Activated B cell treated with CpG ODN at 0.5 μM for 24 hours (primary cell): ENCODE measurements at places on chromosomes 4 and X. TPM values are rescaled to one million over a fixed set of nuclear protein-coding genes. Genes with fewer than 3 reads are reported as not detected.

Gene TLR1
- 39.6 and 43.0 TPM in 2 replicates for total RNA-seq

Gene EGF
- not detected in 2 replicates for total RNA-seq

- no peak for DNase-seq
- H3K27me3 ChIP-seq = no peaks in the 10 kb centered on the region
- H3K36me3 ChIP-seq = no peaks in the 10 kb centered on the region
- peaks cover 2% of the 10 kb centered on the region for H3K4me1 ChIP-seq
- H3K27ac ChIP-seq = no peak overlapping the region
These were observed 39.4 kb downstream of the GEMIN8 start for GRCh38 chrX:13990126-13990800.

- H3K4me3 ChIP-seq = no peak overlapping the region
- peak overlapping the region; percentile 19 for H3K27ac ChIP-seq
- no peaks in the 10 kb centered on the region for H3K27me3 ChIP-seq
These were observed 3.2 kb upstream of the KLF8 start for GRCh38 chrX:56228914-56229313.

- H3K27me3 ChIP-seq = no peaks in the 10 kb centered on the region
- H3K4me1 ChIP-seq = peaks cover 12% of the 10 kb centered on the region
- no peak overlapping the region for H3K4me3 ChIP-seq
- DNase-seq = no peak
- peaks cover 24% of the 10 kb centered on the region for H3K36me3 ChIP-seq
- no peak overlapping the region for H3K27ac ChIP-seq
These were observed 7.9 kb downstream of the BDH2 start for GRCh38 chr4:103091601-103092223.

- no peak overlapping the region for H3K4me3 ChIP-seq
- no peaks in the 10 kb centered on the region for H3K36me3 ChIP-seq
- peaks cover 8% of the 10 kb centered on the region for H3K27me3 ChIP-seq
- no peak overlapping the region for H3K27ac ChIP-seq
These were observed 155.2 kb downstream of the ZNF330 start for GRCh38 chr4:141375855-141376254.
